Stimulated activated CD4-positive, alpha-beta T cell treated with anti-CD3 and anti-CD28 coated beads, Interleukin-15, amount 100 ng/mL, for 24 hours (primary cell): ENCODE measurements at places on chromosomes 3 and 15.
A peak's percentile ranks its signal among the peaks of the same experiment; 100 is the strongest.

GRCh38 chr3:137065381-137065780 is 107.6 kb downstream of the IL20RB start:
- DNase-seq, result no peak

DNA sequence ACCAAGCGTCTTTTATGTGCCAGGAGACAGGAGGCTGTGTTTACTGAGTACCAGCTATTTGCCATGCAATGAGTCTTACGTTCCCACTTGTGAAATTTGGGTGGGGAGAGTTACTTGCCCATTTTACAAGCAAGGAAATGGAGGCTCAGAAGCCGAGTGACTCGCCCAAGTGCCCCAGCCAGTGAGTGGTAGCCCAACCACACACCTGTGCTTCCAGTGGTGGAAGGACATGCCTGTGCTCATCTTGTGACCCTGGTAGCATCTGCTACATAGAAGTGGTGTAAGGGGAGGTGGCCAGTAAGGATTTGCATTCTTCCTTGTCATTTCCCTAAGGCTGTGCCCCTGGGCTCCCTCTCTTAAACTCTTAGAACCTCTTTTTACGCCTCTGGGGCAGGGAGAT is 49.3 kb downstream of the FBLN2 start:
- no peak for DNase-seq

DNA sequence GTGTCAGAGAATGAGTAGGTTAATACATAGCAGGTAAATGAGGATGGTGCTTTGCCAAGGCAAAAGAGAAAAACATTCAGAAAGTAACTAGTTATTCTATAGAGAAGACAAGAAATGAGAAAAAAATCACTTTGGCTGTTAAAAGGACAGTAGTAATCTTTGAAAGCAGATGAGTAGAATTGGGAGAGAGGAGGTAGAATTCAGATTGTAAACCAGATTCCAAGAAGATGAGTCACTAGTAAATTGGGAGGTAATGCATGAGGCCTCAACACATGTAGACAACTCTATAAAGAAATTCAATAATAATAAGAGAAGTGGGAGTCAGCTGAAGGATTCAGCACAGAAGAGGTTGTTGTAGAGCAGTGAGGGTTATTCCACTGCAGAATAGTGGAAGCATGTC is 81.4 kb downstream of the MBNL1 start:
- DNase-seq, result no peak

GRCh38 chr15:89397653-89398023 is 63.0 kb upstream of the POLG start:
- no peak for DNase-seq

DNA sequence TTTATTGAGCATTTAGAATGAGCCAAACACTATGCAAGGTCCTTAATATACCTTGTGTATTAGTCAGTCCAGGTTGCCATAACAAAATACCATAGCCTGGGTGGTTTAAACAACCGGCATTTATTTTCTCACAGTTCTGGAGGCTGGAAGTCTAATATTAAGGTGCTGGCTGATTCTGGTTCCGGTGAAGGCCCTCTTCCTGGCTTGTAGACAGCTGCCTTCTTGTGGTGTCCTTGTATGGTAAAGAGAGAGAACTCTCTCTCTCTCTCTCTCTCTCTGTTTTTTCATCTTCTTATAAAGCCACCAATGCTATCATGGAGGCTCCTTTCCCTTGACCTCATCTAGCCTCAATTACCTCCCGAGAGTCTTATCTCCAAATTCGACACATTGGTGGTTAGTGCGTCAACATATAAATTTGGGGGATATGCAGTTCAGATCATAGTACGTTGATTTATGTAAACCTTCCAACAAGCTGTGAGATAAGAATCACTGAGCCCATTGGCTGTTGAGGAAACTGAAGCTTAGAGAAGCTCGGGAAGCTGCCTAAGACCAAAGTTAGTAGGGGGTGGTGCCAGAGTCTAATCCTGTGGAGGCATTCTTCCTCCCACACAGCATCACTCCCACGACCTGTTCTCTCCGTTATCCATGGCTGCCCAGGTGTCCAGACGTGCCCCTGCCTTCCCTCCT is 298.0 kb upstream of the PROK2 start:
- DNase-seq, result no peak

- DNase-seq, result no peak
Measured at GRCh38 chr15:100192097-100193080, 149.4 kb downstream of the ADAMTS17 start.

DNA sequence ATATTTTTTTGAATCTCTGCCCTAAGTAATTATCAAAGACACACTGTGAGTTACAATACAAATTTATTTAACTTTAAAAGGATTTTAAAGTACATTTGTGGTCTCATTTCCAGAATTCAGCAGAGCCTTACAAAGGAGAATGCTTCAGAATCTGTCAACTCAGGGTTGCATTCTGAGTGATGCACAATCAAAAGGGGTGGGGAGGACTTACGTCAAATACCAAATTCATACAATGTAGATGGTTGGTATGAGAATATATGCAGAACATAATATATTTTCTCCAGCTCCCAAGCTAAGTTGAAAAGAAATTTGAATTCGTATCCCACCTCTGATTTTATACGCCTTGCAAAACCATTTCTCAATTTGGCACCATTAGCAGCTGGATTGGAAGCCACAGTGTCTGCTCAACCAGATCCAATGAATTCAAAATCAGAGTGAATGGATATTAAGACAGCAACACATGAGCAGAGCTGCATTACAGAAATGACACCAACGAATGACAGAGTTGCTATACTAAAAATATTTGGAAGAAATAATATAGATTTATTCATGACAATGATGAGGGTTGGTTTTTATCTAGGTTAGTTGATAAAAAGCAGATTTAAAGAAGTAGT is 110.4 kb upstream of the CFAP20DC start:
- DNase-seq, result no peak

DNA sequence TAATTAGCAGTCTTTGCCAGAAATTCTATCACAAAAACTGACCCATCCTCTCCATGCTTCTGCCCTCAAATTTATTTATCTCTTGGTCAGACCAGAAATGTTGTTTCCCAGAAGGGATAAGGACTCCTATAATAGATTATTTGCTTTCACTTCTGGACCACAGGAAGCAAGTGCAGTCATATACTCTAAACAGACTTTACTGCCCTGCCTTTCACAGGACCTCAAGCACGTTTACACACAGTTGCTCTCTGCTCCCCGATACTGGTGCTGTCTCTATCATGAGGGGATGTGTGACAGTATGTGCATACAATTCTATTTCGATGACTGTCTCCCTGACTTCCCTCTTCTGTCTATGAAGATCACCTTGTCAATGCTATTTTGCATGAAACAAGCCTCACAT is 205.5 kb upstream of the TGFBR2 start:
- DNase-seq, result no peak

- no peak for DNase-seq
Measured at GRCh38 chr15:42344763-42345162, 14.5 kb upstream of the CAPN3 start.

DNA sequence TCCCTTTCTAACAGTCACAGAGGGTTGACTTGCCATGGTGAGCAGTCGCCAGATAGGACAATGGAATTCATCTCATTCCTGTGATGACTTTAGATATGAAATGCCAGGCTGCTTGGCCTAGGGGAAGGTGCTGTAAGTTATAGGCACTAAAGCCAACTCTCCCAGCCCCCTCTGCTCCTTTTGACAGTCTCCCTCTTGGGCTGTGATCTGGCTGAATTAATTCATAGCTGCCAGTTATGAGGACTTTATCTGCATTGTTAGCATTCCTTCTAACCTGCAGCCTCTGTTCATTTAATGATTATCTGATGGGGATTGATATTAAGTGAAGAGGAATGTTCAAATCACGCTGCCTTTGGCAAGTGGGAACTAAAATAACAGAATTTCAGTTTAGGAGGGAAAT is 427.1 kb upstream of the RASGRP1 start:
- no peak for DNase-seq

DNA sequence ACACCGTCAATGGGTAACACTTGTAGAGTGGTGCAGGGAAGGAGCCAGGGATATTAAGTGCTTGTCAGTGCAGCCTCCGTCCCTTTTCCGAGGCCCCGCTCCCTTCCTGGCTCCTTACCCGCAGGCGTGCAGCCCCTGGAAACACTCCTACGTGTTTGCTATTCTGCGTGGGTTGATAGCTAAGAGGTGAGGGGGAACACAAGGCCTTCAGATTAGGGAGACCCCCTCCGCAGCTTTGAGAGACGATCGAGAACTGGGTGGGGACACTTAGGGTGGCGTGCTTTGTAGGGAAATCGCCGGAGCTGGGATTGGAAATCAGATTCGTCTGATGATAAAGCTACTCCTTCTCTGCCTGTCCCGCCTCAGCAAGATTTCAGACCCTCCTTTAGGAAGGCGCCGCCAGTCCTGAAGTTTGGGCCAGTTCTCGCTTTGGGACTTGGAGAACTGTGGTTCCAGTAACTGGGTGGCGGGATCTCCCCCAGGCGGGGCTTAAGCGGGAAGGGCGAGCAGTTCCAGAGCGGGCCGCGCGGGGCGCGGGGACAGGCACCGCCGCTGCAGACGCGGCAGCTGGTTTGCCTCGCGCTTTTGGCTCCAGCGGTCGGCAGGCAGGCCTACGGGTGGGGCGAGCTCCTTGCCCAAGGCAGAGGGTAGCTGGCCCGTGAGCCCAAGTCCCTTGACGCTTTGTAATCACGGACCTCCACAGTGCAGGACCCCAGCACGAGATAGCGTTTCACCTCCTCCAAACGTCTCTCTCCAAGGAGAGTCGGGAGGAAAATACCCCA is 8.0 kb upstream of the FAM107A start:
- peak; percentile 76 for DNase-seq

DNA sequence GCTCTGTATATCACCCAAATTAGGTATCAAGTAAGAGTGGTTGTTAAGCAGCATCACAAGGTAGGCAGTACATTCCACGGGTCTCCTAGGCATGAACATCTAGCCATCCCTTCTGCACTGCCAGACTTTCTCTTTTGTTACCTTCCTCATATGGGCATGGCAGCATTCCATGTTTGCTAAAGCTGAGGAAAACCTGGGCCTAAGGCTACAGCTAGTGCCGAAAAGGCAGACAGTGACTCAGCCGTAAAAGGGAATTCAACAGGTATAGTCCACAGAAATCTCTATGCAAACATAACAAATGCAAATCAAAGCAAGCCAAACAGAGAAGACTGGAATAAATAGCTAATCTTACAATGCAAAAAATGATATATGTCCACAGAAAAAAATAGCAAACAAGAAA is 645.4 kb downstream of the ZBBX start:
- no peak for DNase-seq

- no peak for DNase-seq
Measured at GRCh38 chr3:30581067-30581585, 25.3 kb upstream of the TGFBR2 start.
